Activated CD8-positive, alpha-beta memory T cell treated with anti-CD3 and anti-CD28 coated beads for 1 hour (primary cell): ENCODE measurements at places on chromosomes 12 and 14.

DNA sequence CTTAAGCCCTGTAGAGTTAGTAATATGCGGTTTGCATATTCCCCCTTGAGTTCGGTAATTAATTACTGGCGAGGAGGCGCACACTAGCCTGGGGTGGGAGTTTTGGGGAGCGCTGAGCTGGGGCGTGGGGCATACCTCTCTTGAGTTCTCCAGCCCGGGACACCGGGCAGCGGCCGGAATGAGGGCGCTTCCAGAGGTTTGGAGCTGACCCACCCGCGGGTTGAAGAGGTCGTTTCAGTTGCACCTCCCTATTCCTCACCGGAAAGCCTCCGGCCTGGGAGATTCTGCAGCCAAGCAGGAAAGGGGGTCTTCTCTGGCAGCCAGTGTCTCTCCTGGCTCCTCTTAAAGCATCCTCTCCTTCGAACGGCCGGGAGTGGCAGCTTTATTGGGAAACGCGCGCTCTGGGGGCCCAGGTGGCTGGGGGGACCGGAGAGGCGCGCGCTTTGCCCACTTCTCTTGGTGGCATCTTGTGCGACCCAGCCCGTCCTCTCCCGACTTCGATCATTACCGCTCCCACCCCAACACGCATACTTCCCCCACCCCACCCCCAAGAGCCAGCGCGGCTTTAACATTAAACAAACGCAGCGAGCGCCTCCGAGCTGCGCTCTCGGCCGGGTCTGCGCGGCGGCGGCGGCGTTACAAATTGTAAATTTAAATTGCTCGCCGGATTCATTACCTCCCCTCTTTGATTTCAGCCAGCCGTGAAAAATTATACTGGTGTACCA lies 3.9 kb upstream of the LHX5 start:
- DNase-seq: no peak

DNA sequence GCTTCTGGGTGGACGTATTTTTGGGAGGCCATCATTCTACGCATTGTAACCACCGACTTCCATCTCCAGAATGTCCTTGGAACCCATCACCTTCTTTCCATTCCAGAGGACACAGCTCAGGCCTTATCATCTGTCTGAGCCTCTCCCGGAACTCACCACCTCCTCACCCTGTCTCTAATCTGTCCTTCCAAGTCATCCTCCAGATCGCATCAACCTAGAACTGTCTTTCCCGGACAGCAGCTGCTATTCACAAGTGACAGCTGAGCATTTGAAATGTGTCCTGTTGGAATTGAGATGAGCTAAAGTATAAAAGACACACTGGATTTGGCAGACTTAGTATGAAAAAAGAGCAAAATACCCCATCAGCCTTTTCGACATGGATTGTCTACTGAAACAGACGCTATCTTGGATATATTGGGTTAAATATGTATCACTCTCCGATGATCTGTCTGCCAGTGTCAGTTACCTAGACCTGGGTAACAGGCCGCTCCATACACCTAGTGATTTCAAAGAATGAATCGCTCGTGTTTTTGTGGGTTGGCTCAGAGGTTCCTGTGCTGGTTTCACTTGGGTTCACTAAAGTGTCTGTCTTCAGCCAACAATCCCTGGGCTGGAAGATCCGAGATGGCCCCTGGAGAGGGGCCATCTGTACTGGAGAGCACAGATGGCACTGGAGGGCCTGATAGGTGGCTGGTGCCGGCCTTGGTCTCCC lies 104.4 kb upstream of the RFLNA start:
- DNase-seq: no peak

DNA sequence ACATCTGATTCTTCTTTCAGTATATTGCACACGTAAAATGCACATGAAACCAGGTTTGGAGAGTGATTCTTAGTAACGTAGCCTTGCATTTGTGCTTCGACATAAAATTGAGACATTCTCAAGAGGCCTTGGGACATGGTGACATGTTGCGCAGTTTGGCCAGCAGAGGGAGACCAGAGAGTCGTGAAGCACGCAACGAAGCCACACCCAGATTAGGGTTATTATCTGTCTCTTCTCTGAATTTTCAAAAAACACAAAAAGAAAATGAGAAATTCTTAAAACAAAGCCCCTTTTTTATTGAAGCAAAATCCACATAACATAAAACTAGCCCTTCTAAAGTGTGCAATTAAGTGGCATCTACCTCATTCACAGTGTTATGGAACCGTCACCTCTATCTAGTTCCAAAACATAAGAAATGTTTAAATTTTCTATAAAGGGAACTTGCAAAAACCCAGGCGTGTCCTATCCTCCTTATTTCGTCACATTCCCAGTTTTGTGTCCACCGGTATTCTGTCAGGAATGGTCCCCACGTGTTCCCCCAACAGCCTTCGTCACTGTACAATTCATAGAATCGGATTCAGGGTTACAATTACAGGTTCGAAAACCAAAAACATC lies 108.8 kb upstream of the ATF7IP start:
- peak; percentile 44 for DNase-seq

DNA sequence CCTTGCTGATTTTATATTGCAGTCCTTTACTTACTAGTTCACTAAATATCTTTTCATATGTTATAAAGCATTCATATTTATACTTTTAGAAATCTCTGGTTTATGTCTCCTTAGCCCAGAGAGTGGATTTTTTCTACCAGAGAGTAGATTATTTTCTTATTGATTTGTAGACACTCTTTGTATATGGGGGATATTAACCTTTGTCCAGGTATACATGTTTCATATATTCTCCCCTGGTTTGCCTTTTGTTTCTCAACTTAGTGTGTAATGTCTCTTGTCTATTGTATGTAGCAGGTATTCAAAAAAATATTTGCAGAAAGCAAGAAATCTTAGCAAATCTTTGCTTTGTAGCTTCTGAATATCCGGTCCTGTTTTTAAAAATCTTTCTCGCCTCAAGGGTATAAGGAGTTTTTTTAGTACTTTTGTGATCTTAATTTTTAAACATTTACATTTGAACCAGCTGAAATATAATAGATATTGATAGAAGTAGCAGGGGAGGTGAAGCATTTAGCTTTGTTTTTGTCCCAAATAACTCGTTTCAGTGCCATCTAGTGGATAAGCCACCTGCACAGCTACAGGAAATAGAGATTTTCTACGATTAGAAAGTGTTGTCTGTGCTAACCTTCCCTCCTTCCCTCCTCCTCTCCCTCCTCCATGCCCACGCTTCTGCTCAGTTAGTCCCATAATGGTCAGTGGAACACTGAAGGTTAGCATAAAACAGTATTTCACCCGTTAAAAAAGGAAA lies 97.0 kb downstream of the PHETA1 start:
- no peak for DNase-seq

DNA sequence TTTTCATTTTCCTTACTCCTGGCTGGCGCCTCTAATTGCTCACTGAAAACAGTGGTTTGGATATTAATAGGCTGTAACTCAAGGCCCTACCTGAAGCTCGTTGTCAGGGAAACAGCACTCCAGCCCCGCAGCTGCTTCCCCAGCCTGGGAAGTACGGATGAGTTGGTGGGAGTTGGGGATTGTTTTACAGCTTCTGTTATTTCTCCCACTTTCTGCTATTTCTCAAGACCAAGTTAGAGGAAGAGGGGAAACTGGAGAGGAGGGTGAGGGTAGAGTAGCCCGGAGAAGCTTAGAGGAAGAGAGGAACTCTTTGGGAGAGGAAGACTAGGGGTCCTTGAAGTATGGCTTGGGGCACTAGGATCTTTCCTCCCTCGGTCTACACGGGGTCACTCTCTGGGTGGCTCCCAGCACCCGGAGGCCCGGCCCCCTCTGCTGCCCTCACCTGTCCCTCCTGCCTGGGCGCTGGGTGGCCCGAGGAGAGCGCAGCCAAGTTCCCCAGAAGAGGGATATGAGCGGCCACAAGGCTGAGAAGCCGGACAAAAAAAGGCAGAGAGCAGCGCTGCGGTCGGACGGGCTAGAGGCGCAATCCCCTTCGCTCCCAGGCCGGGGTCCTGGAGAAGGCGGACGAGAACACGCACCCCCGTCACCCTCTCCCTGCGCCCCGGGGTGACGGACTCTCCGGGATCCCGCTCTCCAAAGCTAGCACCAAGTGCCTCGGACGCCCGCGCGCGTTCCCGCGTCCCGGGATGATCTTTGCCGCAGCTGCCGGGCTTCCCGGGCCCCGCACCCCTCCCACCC lies 671 bp downstream of the SPTB start:
- DNase-seq: no peak

GRCh38 chr12:75721796-75722195 lies 210.4 kb upstream of the KRR1 start:
- no peak for DNase-seq

- DNase-seq: no peak
Observed at GRCh38 chr14:44135972-44136371, 371.1 kb downstream of the FSCB start.
